ENCODE measurements at places on chromosomes 3 and 15.

DNA sequence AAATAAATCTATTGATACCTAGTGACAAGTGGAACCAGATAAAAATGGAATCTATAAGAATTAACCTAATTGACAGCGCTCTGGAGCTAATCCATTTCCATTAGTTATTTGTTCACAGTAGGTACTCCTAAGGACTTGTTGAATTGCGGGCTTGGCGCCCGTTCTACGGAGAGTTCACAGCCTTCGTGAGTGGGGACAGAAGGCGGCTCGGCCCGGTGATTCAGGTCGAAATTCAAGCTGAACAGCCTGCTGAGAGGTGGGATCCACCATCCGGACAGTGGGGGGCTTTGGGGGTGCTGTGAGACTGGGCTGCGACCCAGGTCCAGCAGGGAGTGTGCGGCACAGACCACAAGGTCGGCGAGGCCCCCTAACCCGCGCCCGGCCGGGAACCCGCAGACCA is 779 bp upstream of the CTNNB1 start:
- DNase-seq, result no peak

DNA sequence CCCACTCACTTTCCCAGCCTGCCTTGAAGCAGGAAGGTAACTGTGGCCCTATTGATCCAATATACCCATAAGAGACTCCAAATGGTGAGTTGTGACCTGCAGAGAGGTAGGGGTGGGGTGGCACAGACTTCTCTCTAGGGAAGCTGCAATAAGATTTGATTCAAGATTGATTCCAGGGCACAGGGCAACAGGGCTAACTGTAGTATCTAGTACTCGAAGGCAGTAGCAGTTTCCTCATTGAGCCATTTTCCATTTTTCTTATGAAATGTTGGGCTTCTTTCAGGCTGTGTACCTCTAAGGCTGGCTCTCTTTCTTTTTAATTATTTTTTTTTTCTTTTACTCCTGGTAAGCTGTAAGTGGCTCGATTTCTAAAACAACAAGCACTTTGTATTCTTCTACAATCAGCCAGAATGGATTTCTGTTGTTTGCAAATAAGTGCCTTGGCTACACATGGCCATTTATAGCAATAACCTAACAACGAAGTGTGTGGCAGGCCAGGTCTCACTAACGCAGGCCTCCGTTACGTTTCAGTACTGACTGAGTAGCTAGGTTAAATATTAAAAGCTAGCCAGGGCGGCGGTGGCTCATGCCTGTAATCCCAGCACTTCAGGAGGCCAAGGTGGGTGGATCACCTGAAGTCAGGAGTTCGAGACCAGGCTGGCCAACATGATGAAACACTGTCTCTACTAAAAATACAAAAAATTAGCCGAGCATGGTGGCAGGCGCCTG is 19.3 kb downstream of the CCDC12 start:
- DNase-seq, result no peak

DNA sequence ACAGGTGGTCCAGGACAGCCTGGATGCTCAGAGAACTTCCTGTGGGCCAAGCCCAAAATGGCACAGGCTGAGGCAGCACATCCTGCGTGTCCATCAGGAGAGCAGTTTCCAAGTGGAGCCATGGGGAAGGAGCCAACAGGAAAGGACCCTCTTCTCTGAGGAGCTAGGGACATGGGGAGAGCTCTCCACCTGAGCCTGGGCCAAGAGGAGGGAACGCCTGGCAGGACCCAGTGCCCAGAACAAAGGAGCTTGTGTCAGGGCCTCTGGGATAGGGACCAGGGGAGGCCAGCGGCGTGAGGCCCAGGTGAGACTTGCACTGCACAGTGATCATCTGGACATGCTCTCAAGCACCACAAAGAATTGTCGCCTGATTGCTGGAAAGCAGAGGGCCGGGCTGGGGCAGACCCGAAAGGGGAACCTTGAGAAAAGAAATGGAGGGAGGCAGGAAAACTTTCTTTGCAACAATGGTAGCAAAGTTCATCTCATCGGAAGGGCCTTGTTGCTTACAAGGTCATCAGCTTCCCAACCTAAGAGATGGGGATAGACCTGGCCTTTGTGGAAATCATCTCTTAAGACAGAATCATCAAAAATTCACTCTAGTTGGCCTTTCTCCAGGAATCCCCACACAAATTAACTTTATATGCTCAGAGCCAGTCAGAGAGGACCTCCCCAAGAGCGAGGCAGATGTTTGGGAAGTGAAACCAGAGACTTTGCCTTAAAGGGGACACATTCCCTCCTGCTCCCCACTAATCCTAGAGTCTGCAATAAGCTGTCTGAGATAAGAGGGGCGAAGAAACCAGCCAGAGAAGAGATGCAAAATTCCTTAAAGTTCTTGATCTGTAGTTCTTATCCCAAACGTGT is 47.7 kb upstream of the HES1 start:
- no peak for DNase-seq

- DNase-seq, result no peak
Observed at GRCh38 chr3:179949412-179949811, 87.3 kb downstream of the PEX5L start.

DNA sequence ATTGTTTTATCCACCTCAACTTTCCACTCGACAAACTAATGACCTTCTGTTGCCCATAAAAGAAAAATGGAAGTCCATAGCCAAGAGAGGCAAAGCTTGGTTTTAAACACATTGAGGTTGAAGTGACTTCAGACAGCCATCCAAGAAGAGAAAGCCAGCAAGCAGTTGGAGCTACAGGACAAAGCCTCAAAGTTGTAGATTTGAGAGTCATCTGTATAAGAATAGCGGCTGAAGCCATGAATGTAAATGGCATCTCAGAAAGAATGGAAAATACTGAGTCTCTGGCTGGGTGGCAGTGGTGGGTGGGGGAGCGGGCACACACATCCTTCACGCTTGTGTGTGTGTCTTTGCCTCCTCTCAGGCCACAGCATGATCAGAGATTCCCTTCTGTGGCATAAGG is 124.1 kb upstream of the CHRM5 start:
- DNase-seq, result no peak

- DNase-seq, result no peak
Observed at GRCh38 chr3:97689111-97689510, 75.4 kb upstream of the ARL6 start.

- no peak for DNase-seq
Observed at GRCh38 chr3:185251272-185251671, 2.6 kb downstream of the EHHADH start.

- DNase-seq, result no peak
Observed at GRCh38 chr3:189529468-189529867, 101.7 kb upstream of the TP63 start.

DNA sequence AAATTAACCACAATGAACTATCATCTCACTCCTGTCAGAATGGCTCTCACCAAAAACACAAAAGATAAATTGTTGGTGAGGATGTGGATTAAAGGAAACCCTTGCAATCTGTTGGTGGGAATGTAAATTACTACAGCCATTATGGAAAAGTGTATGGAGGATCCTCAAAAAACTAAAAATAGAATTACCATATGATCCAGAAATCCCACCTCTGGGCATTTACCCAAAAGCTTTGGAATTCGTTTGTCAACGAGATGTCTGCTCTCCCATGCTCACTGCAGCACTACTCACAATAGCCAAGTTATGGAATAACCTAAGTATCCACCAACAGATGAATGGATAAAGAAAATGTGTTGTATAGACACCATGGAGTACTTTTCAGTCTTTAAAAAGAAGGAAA is 21.6 kb downstream of the FSIP1 start:
- no peak for DNase-seq

DNA sequence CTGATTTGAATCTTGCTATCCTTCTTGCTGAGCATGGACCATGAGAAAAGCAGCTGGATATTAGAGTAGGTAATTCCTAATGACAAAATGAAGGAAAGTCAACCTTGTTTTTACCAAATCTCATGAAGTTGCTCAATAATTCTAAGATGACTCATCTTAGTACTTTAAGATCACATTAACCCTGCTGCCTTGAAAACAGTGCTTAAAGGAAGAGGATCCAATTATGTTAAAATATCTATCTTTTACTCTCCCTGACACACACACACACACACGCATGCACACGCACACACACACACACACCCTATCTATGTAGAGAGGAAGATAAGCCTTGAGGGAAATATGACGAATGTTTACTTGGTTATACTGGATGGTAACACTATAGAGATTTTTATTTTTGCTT is 16.0 kb upstream of the MYO1E start:
- DNase-seq, result no peak

DNA sequence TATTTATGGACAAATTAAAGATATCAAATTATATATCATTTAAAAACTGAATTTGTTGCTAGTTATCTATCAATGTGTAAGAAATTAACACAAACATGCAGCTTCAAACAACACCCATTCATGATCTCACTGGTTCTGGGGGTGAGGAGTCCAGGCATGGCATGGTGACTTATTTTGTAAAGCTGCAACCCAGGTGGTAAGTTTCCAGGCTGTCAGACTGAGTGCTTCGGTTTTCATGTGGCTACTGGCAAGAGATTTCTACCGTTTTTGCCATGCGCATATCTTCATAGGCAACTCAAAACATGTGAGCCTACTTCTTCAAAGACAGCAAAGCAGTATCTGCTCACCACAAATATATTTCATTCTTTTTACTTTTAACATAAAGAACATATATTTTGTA is 364.3 kb upstream of the BCHE start:
- no peak for DNase-seq

DNA sequence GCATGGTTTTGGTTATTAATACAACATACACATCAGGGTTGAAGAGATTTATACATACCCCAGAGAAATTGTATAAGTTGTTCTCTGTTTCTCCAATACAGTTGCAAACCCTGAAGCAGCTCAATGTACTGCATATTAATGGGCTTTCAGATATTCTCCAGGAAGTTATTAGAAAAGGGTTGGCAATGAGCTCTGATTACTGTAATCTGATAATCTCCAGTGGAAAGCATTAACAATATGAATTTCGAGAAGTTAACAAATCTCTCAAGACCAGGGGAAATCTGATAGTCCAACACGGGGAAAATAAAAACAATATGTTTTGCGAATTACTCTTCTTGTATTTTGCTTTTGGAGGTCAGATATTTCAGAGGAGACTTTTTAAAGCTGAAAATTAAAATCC is 950.1 kb downstream of the TBL1XR1 start:
- no peak for DNase-seq

- no peak for DNase-seq
Observed at GRCh38 chr3:124784686-124785382, 54.6 kb downstream of the UMPS start.

- DNase-seq, result no peak
Observed at GRCh38 chr3:186939536-186939935, 9.2 kb downstream of the ST6GAL1 start.

DNA sequence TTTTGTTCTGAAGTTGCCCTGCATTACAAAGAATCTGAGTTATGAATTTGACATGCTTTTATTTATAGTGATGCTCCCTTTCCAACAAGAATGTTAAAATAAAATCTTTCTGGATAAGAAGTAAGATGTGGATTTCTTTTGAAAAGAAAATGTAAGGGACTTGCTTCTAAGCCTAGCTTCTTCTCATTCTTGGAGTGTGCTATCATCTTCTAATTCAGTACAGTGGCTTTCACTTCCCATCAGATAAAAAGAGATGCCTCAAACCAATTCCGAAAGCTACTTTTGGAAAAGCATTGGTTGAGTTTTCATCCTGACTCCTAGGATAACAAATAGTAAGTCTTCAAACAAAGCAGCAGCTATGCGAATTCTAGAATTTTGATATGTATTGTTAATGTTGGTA is 197.0 kb upstream of the ZPLD1 start:
- DNase-seq, result no peak

DNA sequence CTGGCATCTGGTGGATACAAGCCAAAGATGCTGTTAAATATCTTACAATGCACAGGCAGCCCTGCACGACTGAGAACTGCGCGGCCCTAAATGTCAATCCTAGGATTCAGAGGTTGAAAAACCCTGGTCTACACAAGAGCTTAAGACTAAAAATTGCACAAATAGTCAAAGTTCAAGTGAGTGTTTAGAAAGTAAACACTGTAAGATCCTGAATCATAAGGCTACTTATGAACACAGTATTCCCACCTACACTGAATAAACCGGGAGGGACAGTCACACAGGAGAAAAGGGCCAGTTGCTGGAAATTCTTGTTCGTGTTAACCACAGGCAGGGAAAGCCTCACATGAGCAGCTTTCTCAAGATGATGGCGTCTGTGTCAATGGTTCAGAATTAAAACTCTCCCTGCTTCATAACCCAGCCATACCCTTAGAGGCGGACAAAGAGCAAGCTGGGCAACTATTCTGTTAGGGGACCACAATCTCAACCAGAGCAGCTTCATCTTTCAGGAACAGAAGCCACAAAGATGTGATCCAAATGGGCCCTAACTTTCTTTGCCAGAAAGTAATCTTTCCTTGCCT is 37.7 kb downstream of the LRIG1 start:
- DNase-seq, result no peak

- DNase-seq, result no peak
Observed at GRCh38 chr3:64291345-64291744, 66.1 kb upstream of the PRICKLE2 start.

DNA sequence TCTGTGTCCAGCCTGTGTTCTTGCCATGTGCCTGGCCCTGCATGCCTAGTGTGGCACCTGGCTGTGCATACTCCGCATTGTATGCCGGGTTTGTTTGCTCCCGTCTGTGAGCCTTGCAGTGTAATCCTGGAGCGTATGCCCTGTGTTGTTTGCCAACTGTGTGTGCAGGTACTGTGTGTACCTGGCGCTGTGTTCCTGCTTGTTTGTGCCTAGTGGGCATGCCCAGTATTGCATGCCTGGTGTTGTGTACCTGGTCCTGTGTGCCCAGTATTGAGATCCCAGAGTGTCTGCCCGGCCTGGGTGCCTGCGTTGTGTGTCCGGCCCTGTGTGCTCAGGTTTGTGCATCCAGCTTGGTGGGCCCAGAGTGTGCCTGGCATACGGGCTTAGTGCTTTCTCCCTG is 54.5 kb upstream of the CHRNA7 start:
- DNase-seq, result no peak

DNA sequence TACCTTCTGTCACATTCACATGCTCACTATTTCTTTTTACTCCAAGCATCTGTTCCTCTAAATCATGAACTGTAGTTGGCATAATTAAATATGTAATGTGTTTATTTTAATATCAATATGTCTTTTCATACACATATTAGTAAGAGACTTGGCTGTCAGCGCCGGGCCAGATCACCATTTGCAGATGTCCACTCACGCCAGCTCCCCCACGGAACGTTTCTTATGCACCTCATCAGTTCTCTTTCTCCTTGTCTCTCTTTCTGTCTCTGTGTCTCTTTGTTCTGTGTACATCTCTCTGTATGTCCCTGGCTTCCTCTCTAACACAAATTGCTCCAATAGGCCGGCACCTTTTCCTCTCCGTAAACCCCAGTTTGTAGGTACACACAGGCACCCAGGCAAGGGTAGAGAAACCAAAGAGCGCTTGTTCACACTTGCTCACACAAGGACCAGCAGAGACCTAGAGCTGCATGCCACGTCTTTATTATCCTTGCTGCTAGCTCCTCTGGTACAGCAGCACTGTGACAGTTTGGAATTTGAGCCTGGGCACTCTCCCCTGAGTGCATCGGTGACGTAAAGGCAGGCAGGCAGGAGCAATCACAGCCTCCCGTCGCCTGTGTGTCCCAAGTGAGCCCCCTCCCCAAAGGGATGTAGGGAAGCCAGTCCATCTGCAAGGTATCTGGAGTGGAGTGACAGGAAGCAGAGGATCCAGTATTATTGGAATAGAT is 40.4 kb downstream of the CACNA1D start:
- DNase-seq, result no peak

Measured in stimulated activated CD4-positive, alpha-beta T cell treated with anti-CD3 and anti-CD28 coated beads, TNF-alpha, amount 100 ng/mL, for 4 hours (primary cell).